Activated CD8-positive, alpha-beta memory T cell treated with anti-CD3 and anti-CD28 coated beads, Interleukin-2, amount 50 U/mL, for 4 hours (primary cell): ENCODE measurements at places on chromosomes 2 and 18.

DNA sequence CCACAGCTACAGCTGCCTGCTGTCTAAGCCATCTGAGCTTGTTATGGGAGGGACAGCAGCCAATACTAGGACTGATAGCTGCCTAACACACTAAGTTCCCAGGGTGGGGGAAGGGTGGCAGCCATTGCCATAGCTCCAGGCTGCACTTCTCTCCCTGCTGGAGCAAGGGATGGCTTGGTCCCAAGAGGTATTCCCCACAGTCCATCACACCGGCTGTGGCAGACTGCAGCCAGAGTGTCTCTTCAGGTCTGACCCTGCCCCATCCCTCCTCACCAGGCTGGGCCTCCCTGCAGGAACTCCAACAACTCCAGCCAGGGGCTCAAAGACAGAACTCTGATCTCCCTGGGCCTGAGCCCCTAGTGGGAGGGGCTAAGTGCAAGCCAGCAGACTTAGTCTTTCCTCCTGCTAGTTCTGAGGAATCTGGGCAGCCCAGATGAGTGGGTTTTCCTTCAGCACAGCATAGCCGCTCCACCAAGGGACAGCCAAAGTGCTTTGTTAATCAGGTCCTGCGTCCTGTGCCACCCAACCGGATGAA is 632.1 kb downstream of the SOCS6 start:
- no peak for DNase-seq

- peak; percentile 65 for DNase-seq
Measured at GRCh38 chr18:811892-812375, at the start of gene YES1. Gene YES1, minus strand, starts transcription at chr18:812242. Its CDS starts 55,415 bp downstream, at chr18:756827.

DNA sequence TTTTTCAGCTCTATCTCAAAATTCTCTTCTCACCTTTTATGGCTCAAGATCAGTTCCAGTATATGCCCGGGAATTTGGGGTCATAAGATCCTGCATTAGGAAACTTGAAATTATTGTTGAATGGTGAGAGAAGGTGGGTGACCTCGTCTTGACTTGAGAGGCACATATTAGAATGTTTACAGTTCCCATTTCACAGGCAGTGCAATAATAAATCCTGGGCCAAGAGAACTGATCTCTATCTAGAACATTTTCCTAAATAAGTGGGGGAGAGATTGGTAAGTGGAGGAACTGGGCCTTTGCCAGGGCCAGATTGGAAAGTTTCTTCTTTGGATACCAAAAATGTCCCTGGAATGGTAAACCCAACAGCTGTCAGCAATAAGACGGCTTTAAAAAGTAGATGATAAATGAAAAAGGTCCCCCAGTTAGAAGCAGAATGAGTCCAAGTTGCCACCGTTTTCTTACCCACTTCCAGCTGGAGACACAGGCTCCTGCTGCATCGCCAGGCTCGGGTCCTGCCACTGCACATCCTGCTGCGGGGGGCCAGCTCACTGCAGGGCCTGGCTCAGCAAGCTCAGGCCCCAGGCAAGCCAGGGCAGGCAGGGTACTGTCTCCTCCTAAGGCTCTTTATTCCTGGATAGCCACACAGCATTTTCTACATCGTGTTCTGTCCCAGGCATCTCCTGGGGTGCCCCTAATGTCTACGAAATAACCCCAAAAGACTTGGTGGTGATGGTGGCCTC is 126.4 kb upstream of the EPAS1 start:
- no peak for DNase-seq

GRCh38 chr18:76265497-76266235 is 229.4 kb downstream of the ZNF516 start:
- no peak for DNase-seq

- no peak for DNase-seq
Measured at GRCh38 chr2:168180483-168180882, 66.9 kb downstream of the STK39 start.

- no peak for DNase-seq
Measured at GRCh38 chr18:66461344-66461743, 142.5 kb downstream of the CDH19 start.

DNA sequence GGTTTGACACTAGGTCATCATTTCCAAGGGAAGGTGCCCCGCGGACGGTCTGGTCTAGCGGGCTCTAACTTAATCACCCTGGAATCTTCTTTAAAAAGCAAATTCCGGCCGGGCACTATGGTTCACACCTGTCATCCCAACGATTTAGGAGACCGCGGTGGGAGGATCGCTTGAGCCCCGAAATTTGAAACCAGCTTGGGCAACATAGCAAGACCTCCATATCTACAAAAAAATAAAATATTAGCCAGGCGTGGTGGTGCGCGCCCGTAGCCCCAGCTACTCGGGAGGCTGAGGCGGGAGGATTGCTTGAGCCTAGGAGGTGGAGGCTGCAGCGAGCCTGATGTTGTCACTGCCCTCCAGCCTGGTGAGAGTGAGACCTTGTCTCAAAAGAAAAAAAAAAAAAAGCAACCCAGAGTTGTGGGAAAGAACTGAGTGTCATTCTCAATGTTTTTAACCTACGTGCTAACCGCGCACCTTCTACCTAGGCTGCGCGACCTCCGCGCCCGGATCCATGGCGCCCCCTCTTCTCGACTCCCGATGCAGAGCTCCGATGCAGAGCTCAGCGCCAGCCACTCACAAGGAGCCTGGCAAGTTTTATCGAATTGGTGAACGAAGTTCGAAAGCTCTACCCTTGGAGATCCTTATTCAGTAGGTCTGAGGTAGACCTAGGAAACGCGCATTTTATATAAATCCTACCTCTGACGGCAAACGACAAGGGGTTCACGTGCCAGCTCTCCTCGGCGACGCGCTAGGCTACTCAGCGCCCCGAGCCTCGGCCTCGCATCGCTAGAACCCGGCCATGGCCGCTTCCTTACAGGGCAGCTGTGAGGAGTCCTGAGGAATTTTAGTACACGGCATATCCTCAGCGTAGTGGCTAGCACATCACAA is 888 bp upstream of the TWSG1 start:
- DNase-seq, result peak; percentile 29

GRCh38 chr2:149246186-149246585 is 84.2 kb upstream of the LYPD6 start:
- DNase-seq, result no peak

GRCh38 chr2:174325373-174326160 is 9.2 kb upstream of the SP9 start:
- DNase-seq, result no peak

GRCh38 chr2:29841386-29842004 is 79.9 kb downstream of the ALK start:
- DNase-seq, result no peak

- DNase-seq, result no peak
Measured at GRCh38 chr2:8628179-8628865, 53.5 kb upstream of the ID2 start.

DNA sequence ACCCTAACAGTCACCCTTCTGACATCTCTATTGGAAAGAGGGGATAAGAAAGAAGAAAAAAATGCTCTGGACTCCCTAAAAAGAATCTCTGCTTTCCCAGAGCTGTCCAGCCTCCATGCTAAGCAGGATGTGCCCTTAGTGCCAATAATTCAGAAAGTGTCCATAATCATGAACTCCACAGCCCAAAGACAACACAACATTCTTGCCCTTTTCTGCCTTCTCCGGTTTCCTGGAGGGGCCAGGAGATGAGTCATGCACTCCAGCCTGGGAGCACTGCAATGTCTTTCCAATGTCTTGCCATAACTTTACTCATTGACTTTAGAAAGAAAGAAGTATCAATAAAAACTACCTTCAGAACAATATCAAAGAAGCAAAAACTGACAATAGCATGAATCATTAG is 44.0 kb downstream of the KLF7 start:
- DNase-seq, result no peak

- DNase-seq, result no peak
Measured at GRCh38 chr2:173204316-173204715, 128.7 kb downstream of the MAP3K20 start.

GRCh38 chr18:63313396-63313917 is 6.1 kb downstream of the BCL2 start:
- DNase-seq, result no peak

GRCh38 chr2:63503818-63504217 is 84.5 kb downstream of the WDPCP start:
- DNase-seq, result no peak

- no peak for DNase-seq
Measured at GRCh38 chr2:16148632-16149348, 208.4 kb downstream of the MYCN start.

GRCh38 chr2:10173258-10174005 is 50.9 kb downstream of the RRM2 start:
- no peak for DNase-seq

- DNase-seq, result peak; percentile 80
Measured at GRCh38 chr2:201257956-201258665, 2.2 kb upstream of the CASP8 start.

DNA sequence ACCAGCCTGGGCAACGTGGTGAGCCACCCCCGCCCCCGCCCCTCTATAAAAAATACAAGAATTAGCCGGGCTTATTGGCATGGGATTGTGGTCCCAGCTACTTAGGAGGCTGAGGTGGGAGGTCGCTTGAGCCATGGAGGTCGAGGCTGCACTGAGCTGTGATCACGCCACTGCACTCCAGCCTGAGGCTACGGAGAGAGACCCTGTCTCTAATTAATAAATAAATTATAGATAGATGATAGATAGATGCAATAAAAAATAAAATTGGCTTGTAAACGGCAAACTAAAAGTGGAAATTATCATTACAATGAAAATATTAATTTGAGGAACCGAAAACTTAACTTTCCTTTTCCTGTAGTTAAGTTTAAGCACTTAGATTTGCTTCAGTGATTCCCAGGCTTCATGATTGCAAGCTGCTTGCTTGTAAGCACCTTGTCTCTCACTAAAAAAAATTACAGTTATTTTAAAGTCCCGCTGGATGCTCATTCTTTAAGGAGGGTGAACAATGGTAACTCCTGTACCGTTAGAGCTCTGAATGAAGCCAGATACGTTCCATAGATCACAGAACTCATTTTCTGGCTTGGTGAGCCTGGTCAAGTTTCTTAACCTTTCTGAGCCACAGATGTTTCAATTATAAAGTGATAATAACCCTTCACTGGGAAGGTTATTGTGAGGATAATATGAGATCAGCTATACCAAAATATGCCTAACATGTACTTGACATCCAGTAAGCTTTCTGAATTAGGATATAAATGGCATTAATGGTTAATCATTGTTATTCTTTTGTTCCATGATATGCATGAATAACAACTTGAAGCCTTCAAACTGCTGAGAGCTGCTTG is 9.3 kb upstream of the NARS1 start:
- no peak for DNase-seq

GRCh38 chr2:45301307-45302277 is 292.3 kb upstream of the SIX2 start:
- no peak for DNase-seq

DNA sequence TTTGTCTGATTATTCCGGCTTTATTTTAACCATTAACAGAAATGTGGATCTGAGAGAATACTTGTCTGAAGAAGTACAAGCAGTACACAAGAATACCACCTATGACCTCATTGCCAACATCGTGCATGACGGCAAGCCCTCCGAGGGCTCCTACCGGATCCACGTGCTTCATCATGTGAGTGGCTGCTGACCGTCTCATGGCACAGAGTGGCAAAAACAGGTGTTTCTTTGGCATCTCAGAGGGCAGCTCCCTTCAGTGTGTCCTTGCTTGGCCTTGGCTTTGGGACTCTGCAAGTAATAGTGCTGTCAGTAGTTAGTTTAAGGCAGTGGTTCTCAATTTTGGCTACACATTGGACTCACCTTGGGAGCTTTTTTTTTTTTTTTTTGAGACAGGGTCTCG is 23.1 kb downstream of the SFTPB start:
- no peak for DNase-seq

GRCh38 chr2:215280326-215280725 is 31.5 kb upstream of the ATIC start:
- no peak for DNase-seq

GRCh38 chr18:44725300-44726058 is 44.8 kb downstream of the SETBP1 start:
- DNase-seq, result peak; percentile 49

DNA sequence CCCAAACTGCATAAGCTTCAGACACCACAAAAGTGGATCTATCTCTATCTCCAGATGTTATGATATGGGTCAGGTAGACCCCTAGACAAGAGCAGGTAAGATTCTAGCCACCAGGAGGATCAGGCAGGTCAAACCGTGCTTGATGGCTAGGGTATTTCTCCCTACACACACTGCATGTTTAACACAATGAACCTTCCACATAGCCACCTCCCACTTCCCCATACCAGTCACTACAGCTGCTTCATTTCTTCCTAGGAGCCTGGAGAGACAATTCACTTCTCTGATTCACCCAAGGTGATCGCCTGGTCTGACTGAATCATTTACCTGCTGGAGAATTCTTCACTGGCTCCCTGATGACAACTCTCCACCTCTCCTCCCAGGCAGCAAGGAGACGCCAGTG is 66.0 kb upstream of the MYCN start:
- no peak for DNase-seq

GRCh38 chr2:237058423-237058822 is 27.3 kb upstream of the COPS8 start:
- DNase-seq, result no peak

DNA sequence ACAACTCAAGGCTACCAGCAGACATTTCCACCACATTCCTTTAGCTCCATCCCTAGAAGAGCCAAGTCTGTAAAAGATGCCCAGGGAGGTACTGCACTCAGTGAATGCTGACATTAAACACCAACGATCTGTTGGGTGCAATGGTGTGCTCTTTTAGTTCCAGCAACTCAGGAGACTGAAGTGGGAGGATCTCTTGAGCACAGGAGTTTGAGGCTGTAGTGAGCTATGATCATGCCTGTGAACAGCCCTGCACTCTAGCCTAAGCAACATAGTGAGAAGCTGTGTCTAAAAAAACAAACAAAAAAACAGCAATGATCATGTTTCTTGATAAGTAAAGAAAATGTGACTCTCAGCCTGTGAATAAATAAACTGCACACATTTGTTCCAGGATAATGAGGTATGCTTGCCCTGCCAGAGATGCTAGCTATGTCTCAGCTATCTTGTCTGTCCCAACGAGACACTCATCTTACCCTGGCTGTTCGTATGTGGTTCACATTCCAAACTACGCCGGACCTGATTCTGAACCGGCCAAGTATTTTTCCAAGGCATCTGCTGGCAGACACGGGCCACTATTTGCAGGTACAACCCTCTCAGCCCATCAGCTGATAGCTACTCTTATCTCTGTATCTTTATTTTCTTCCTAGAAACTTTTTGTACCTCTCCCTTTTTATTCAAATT is 21.8 kb downstream of the TMEM182 start:
- no peak for DNase-seq

DNA sequence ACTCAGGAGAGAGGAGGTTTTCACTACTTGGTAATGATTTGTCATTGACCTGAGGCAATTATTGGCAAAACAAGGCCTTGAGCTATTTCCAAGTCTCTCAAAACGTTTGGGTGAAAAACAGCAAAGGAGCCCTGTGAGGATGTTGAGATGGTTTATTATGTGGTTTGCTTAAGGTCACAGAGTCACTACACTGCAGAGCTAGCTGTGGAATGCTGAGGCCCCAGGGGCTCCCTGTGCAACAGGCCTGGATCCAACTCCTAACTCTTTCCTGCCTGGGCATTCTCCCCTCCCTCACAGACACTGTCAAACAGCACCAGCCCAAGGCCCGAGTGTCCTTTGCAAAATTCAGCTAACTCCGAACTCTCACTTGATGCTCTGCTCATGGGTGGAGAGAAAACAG is 754.6 kb upstream of the SOX11 start:
- DNase-seq, result no peak

GRCh38 chr2:231877533-231878456 is 48.4 kb downstream of the NPPC start:
- DNase-seq, result no peak

GRCh38 chr2:217856871-217857270 is 145.9 kb downstream of the TNS1 start:
- DNase-seq, result no peak
